ENCODE measurements at places on chromosomes 5 and 9.

GRCh38 chr9:114116126-114116747 is 17.1 kb upstream of the KIF12 start:
- peaks cover 30% of the 10 kb centered on the region for H3K27me3 ChIP-seq
- no peak overlapping the region for H3K4me3 ChIP-seq
- H3K36me3 ChIP-seq = no peaks in the 10 kb centered on the region

DNA sequence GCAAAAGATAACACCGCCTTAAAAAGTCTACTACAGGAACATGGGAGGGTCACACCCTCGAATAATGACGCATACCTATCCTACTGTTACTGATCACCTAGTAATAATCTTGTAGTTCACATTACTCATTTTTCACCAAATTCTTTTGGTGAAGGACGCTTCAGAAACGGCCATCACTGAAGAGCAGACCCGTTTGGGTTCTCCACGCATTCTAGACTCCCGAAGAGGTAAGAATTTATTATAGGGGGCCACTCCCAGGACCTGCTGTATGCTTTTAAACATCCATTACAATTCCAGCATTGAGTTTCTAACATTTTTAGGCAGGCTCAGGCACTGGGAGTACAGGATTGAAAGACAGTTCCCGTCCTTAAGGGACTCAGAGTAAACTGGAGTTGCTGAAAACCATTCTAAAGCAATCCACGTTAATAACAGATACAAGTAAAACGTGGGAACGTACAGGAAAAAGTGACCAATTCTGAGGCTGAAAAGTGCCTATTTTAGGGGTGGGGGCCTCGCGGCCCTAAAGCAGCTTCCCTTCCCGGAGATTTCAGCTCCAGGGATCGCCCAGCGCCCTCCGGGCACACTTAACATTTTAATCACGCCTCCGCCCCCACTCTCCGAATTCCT is at the start of gene FER:
Gene FER, plus strand, starts transcription at position 124 of the 627 bp plus-strand sequence. CDS start 50,286 bp downstream, outside the sequence.
- peaks cover 3% of the 10 kb centered on the region for H3K27me3 ChIP-seq
- H3K4me3 ChIP-seq = peak within 1 kb of the TSS; percentile 85
- peak; percentile 71 for DNase-seq
- no peaks in the 10 kb centered on the region for H3K36me3 ChIP-seq
- H3K4me1 ChIP-seq = peaks cover 19% of the 10 kb centered on the region
- peak within 1 kb of the TSS; percentile 93 for H3K27ac ChIP-seq

DNA sequence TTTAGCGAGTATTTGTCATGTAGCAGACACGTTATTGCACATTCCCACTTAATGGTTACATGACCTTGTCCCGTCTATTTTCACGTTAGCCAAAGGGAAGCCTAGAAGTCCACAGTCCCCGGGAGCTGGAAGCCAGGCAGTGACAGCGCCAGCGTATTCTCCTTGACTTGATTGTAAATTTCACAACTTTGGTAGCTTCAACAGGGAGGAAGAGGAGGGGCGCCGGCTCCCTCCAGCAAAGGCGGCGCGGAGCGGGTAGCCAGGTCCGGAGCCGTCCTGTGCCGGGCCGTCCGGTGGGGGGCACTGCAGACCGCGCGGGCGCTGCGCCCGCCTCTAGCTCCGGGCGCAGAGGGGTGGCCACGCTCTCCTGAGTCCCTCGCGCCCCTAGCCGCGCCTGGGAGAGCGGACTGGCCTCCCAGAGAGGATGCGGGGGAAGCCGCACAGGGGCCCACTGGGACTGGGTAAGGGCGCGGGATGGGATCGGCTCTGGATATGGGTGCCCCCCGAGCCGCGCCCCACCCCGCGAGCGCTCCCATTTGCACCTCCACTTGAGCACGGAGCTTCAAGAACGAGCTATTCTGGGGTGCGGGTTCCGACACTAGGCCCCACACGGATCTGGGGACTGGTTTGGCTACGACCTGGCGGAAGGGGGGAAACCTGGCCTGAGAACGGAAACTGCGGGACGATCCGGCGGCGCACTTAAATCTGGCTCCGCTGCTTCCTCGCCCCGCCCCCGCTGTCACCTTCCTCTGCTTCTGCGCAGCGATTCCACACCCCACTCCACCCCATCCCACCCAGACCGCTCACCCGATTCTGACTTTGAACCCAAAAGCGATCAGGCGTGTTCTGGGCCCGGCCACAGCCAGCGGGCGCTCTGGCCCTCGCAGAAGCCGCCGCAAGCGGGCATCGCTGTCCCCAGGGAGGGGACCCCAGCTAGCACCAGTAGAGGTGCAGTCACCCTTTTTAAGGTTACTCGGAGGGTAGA is 23.8 kb downstream of the KLF4 start:
- no peaks in the 10 kb centered on the region for H3K36me3 ChIP-seq
- H3K4me3 ChIP-seq = no peak overlapping the region
- no peak overlapping the region for H3K27ac ChIP-seq
- H3K4me1 ChIP-seq = peaks cover 3% of the 10 kb centered on the region

DNA sequence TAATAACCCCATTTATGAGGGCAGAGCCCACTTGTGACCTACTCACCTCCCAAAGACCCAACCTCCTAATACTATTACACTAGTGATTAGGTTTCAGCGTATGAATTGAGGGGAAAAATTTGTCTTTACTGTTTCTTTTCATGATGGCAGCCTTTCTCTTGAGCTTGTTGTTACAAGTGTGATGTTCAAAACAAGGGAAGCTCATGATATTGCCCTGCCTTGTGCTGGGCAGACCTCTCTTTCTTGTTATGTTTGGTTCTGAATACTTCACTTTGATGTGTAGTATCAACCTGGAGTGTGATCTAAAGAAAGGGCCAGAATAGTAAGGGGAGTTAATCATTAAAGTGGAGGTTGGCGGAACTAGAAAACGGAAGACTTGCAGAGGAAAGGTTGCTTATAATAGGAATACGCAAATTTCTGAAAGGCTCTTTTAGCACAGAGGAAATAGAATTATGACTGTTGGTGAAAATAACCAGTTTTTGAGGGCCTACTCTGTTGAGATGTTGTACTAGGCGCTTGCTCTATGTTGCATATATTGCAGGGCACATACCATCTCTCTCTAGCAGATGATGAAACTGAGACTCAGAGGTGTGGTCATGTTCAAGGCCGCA is 68.2 kb downstream of the MELK start:
- no peak overlapping the region for H3K27ac ChIP-seq
- no peaks in the 10 kb centered on the region for H3K4me1 ChIP-seq
- H3K27me3 ChIP-seq = no peaks in the 10 kb centered on the region
- no peak for DNase-seq
- H3K36me3 ChIP-seq = peaks cover 35% of the 10 kb centered on the region
- no peak overlapping the region for H3K4me3 ChIP-seq

GRCh38 chr5:33794550-33795181 is 97.1 kb downstream of the ADAMTS12 start:
- no peaks in the 10 kb centered on the region for H3K36me3 ChIP-seq
- H3K4me1 ChIP-seq = no peaks in the 10 kb centered on the region
- DNase-seq = no peak
- H3K27me3 ChIP-seq = no peaks in the 10 kb centered on the region
- no peak overlapping the region for H3K4me3 ChIP-seq

DNA sequence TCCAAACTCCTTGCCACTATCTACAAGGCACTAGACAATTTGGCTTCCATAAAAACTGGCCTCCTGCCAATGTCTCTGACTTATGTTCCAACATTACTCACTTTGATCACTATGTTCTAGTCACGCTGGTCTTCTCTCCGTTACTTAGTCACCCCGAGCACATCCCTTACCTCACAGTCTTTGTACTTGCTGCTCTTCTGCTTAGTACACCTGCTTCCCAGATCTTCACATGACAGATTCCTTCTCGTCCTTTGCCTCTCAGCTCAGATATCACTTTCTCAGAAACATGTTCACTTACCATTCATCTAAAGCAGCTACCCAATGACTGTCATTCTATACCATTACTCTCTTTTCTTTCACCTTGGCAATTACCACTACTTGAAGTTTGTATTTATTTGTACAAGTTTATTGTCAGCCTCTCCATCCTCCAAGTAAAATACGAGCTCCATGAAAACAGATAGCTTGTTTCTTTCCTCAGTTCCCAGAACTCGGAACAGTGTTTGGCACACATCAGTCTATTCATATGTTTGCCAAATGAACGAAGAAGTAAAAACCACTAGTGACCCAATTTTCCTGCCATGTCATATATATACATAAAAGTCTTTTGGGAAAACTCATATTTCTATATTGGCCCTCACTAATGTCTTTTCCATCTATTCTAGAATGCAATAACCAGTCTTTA is 5.9 kb upstream of the SLC22A5 start:
- H3K4me3 ChIP-seq = no peak overlapping the region
- no peaks in the 10 kb centered on the region for H3K27me3 ChIP-seq
- H3K4me1 ChIP-seq = peaks cover 2% of the 10 kb centered on the region

DNA sequence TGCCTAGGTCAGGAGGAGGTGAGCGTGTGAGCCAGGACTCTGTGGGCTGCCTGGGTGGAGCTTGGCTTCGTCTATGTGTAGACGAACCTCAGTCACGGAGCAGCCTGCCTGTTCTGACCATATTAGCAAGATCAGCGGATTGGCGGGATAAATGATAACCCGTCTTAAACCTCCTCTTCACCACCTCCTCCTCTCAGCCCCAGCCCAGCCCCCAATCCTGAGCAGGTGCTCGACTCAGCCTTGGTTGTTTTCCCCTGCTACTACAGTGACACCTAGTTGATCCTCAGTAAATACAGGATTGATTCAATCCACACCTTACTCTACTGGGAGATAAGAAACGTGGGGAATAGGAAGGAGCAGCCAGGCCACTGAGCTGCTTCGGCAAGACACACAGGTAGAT is 286.1 kb downstream of the IRX2 start:
- H3K27me3 ChIP-seq = no peaks in the 10 kb centered on the region
- no peaks in the 10 kb centered on the region for H3K4me1 ChIP-seq
- no peak for DNase-seq
- no peak overlapping the region for H3K4me3 ChIP-seq
- no peak overlapping the region for H3K27ac ChIP-seq

GRCh38 chr9:109975574-109976295 is 195.7 kb downstream of the PALM2AKAP2 start:
- no peak overlapping the region for H3K27ac ChIP-seq
- no peak for DNase-seq
- no peaks in the 10 kb centered on the region for H3K27me3 ChIP-seq

DNA sequence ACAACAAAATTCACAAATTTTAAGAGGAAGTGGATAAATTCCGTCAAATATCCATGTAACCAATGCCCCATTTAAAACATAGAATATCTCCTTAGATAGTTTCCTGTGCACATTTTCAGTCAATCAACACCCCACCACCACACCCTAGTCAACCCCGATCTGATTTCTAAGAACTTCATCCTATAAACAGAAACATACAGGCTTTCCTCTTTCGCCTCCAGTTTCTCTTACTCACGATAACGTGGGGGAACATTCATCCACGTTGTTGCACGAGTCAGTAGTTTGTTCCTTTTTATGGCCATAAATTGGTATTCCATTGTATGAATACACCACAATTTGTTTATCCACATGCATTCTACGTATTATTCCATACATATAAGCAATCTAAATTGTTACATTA is 35.6 kb upstream of the TRIO start:
- DNase-seq = no peak
- H3K4me3 ChIP-seq = no peak overlapping the region
- H3K36me3 ChIP-seq = no peaks in the 10 kb centered on the region
- H3K27ac ChIP-seq = no peak overlapping the region
- H3K27me3 ChIP-seq = peaks cover 10% of the 10 kb centered on the region

GRCh38 chr9:115922444-115922843 is 231.1 kb upstream of the PAPPA start:
- no peaks in the 10 kb centered on the region for H3K4me1 ChIP-seq
- no peak overlapping the region for H3K4me3 ChIP-seq
- no peak for DNase-seq
- H3K27me3 ChIP-seq = no peaks in the 10 kb centered on the region

- H3K36me3 ChIP-seq = no peaks in the 10 kb centered on the region
- no peak overlapping the region for H3K27ac ChIP-seq
Measured at GRCh38 chr5:68007451-68007850, 208.1 kb upstream of the PIK3R1 start.

- no peak overlapping the region for H3K27ac ChIP-seq
- no peak for DNase-seq
- H3K4me1 ChIP-seq = peaks cover 4% of the 10 kb centered on the region
- H3K36me3 ChIP-seq = peaks cover 2% of the 10 kb centered on the region
- H3K4me3 ChIP-seq = no peak overlapping the region
Measured at GRCh38 chr9:134664446-134664845, 22.8 kb downstream of the COL5A1 start.

DNA sequence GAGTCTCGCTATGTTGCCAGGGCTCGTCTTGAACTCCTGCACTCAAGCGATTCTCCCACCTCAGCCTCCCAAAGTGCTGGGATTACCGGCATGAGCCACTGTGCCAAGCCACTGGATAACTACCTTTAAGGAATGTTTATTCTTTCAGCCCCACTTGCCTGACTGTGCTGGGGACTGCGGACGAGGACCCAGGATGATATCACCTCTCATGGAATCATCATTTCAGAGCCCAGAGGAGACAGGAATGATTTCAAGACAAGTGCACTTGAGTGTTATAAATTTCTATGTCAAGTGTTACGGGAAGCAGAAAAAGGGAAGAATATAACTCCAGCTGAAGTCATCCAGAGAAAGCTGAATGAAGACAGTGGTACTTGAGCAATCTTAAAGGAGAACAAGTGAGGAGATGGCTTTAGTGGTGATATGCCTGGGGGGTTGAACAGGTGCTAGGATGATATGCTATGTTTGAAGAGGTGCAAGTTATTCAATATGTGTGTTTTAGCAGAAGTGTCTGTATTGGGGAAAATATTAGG is 109.3 kb downstream of the DCP2 start:
- H3K36me3 ChIP-seq = no peaks in the 10 kb centered on the region
- DNase-seq = no peak
- H3K4me1 ChIP-seq = peaks cover 13% of the 10 kb centered on the region
- H3K27ac ChIP-seq = no peak overlapping the region

DNA sequence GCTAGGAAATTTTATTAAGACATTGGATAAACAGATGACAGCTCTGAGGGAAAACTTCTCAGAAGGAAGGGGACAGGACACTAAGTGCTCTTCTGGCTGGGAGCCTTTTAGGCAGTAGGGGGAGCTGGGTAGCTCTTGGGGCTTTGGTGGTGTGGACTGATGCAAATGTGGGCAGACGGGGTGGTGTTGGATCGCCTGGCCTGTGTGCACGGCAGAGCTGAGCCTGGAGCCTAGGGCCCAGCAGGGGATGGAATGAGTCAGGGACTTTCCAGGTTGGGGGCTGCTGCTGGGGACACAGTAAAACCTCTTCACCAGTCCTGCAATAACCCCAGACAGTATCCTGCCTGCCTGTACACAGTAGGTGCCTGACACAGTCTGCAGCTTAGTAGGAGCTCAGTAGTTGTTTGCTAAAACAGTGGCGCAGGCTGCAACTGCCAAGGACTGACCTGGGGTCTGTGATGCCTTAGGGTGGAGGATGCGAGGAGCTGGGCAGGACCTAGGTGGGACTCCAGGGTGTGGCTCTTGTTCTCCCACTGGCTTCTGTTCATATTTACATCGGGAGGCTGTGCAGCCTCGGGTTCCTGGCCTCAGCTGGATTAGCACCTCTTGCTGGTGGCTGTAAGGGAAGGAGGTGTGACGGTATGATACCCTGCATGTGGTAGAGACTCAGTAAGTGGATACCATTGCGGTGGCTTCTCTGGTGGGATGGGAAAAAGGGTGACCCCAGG is 83.8 kb downstream of the DAB2IP start:
- H3K27ac ChIP-seq = no peak overlapping the region
- no peak overlapping the region for H3K4me3 ChIP-seq
- peak; percentile 40 for DNase-seq
- H3K27me3 ChIP-seq = peaks cover 22% of the 10 kb centered on the region
- no peaks in the 10 kb centered on the region for H3K36me3 ChIP-seq

GRCh38 chr5:56594792-56595191 is 220.6 kb upstream of the MAP3K1 start:
- no peak overlapping the region for H3K4me3 ChIP-seq
- H3K4me1 ChIP-seq = peaks cover 3% of the 10 kb centered on the region
- no peaks in the 10 kb centered on the region for H3K27me3 ChIP-seq
- H3K36me3 ChIP-seq = no peaks in the 10 kb centered on the region
